Frontal cortex (tissue), 4 donors: ENCODE measurements at places on chromosomes 11 and 22.

DNA sequence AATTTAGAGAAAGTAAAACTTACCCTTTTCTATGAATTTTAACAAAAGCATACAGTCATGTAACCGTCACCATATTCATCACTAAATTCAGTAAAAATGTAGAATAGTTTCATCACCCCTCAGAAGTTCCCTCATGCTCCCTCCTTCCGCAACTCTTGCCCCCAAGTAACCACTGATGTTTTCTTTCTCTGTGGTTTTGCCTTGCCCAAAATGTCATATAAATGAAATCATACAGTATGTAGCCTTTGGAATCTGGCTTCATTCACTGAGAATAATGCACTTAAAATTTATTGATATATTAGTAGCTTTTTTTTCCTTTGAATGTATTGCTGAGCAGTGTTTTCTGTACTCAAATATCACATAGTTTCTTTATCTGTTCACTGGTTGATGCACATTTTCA lies 60.1 kb downstream of the DCUN1D5 start:
- DNase-seq, result no peak

GRCh38 chr11:122179961-122180834 lies 64.2 kb upstream of the BLID start:
- no peak for DNase-seq

GRCh38 chr11:77044886-77045285 lies 10.7 kb downstream of the B3GNT6 start:
- no peak for DNase-seq

- DNase-seq, result no peak
Measured at GRCh38 chr22:37229805-37230672, 14.0 kb downstream of the RAC2 start.

GRCh38 chr11:4464216-4465159 lies 15.4 kb downstream of the OR52K2 start:
- DNase-seq, result no peak

DNA sequence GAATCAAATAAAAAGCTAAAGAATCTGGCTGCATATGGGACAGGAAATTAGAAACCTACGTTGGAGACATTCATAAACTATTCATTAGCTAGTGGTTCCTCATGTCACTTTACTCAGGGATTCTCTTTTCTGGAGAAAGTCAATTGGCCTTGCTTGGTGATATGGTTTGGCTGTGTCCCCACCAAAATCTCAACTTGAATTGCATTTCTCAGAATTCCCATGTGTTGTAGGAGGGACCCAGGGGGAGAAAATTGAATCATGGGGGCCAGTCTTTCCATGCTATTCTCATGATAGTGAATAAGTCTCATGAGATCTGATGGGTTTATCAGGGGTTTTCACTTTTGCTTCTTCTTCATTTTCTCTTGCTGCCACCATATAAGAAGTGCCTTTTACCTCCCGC lies 91.2 kb upstream of the CD44 start:
- no peak for DNase-seq

- DNase-seq, result no peak
Measured at GRCh38 chr11:83285151-83285770, 906 bp downstream of the CCDC90B start.

- no peak for DNase-seq
Measured at GRCh38 chr22:50505276-50505775, 2.2 kb downstream of the LMF2 start.

DNA sequence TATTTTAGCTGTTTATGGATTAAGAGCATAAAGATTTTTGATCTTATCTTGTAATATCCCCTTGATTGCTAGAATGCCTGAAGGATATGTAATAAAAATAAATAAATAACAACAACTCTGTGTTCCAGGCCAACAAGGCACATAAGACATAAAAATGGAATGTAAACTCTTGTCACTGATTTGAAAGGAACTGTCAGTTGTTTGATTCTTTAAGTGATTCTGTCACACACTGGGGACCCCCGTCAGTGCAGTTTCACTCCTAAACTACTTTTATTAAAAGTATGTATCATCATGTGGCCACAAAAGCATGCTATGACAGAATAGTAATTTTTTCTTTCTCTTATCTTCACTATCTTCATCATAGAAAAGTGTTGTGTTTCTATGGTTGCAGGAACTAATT lies 572.4 kb downstream of the CNTN5 start:
- DNase-seq, result no peak
